Chondrocyte (in vitro differentiated cells): ENCODE measurements at places on chromosomes 16 and 17. TPM values are rescaled to one million over a fixed set of nuclear protein-coding genes. Genes with fewer than 3 reads are reported as not detected.

GRCh38 chr17:17042851-17043460 is 699 bp downstream of the MPRIP start:
- H3K4me1 ChIP-seq, result peaks cover 61% of the 10 kb centered on the region
- DNase-seq, result peak; percentile 87
- no peaks in the 10 kb centered on the region for H3K36me3 ChIP-seq

GRCh38 chr16:88591577-88592021 is 21.4 kb downstream of the ZC3H18 start:
- no peaks in the 10 kb centered on the region for H3K27me3 ChIP-seq
- peaks cover 36% of the 10 kb centered on the region for H3K36me3 ChIP-seq
- H3K27ac ChIP-seq, result no peak overlapping the region
- no peak for DNase-seq

- no peaks in the 10 kb centered on the region for H3K36me3 ChIP-seq
- no peaks in the 10 kb centered on the region for H3K27me3 ChIP-seq
- no peak for DNase-seq
- peaks cover 12% of the 10 kb centered on the region for H3K4me1 ChIP-seq
- H3K4me3 ChIP-seq, result no peak overlapping the region
- no peak overlapping the region for H3K27ac ChIP-seq
These were observed 39.0 kb downstream of the IQCK start for GRCh38 chr16:19757026-19757425.

DNA sequence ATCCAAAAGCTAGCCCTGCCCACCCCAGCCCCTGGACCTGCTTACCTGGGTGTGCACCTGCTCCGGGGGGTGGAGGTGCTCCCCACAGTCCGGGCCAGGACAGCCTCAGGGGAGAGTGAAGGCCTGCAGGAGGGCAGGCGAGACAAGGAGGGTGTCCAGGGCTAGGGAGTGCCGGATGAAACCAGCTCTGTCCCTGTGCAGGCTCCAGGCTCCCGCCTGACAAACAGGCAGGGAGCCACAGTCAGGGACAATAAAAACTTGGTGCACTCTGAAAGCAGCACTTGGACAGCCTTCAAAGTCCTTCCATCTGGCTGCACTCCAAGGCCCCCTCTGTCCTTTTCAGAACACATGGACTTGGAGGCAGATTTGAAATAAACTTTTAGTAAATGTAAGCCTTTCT is 3.9 kb downstream of the PAQR4 start:
- H3K4me3 ChIP-seq, result no peak overlapping the region
- DNase-seq, result no peak
- no peak overlapping the region for H3K27ac ChIP-seq
- H3K4me1 ChIP-seq, result peaks cover 12% of the 10 kb centered on the region
- no peaks in the 10 kb centered on the region for H3K36me3 ChIP-seq

DNA sequence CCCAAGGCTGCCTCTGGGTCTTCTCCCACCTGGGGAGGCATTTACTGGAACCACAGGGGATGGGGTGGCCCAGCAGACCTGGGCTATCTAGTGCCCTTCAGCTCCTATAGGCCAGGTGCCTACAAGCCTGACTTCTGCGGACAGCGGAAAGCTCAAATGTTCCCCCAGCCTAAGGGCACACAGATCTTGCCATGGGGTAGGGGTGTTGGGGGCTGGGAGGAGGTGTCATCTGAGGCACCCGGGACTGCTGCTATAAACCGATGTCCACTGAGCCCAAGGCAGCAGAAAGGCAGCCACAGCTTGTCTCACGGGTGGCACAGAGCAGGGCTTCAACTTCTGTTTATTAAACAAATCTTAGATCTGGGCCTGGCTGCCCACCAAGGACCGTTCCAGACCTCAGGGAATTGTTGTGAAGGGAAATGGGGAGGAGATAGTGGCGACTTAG is 3.6 kb downstream of the MYO1C start:
- H3K36me3 ChIP-seq, result peaks cover 4% of the 10 kb centered on the region
- H3K27ac ChIP-seq, result peak overlapping the region; percentile 88
- no peaks in the 10 kb centered on the region for H3K27me3 ChIP-seq

GRCh38 chr16:8845699-8846298 is 23.0 kb downstream of the CARHSP1 start:
- H3K27me3 ChIP-seq, result no peaks in the 10 kb centered on the region
- peaks cover 33% of the 10 kb centered on the region for H3K4me1 ChIP-seq
- no peak overlapping the region for H3K4me3 ChIP-seq
- peak; percentile 60 for DNase-seq

DNA sequence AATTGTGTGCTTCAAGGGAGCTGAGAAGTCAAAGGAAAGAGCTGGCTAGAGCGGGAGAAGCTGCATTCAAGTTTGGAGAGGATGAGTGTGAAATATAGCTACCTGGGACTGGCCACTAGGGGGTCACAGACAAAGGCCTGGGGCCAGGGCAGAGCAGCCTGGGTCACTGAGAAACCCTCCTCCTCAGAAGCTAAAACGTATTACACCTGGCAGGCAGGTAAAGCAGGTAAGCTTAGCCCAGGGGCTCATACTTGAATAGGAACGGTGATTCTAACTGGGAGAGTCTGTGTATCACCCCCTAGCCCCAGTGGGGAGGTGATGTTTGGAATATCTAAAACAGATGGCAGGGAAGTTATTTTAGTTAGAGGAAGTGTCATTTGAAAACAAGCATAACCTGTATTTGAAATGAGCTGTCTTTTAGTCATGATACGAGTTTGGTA is 6.8 kb downstream of the KRT37 start:
- H3K27me3 ChIP-seq, result peaks cover 2% of the 10 kb centered on the region
- peaks cover 16% of the 10 kb centered on the region for H3K4me1 ChIP-seq
- no peak overlapping the region for H3K4me3 ChIP-seq
- no peak for DNase-seq
- no peaks in the 10 kb centered on the region for H3K36me3 ChIP-seq
- H3K27ac ChIP-seq, result no peak overlapping the region

GRCh38 chr17:50947782-50948543 is 81.8 kb upstream of the TOB1 start:
- H3K27me3 ChIP-seq, result no peaks in the 10 kb centered on the region
- DNase-seq, result peak; percentile 68
- peak overlapping the region; percentile 15 for H3K27ac ChIP-seq
- H3K4me1 ChIP-seq, result peaks cover 48% of the 10 kb centered on the region
- no peaks in the 10 kb centered on the region for H3K36me3 ChIP-seq

DNA sequence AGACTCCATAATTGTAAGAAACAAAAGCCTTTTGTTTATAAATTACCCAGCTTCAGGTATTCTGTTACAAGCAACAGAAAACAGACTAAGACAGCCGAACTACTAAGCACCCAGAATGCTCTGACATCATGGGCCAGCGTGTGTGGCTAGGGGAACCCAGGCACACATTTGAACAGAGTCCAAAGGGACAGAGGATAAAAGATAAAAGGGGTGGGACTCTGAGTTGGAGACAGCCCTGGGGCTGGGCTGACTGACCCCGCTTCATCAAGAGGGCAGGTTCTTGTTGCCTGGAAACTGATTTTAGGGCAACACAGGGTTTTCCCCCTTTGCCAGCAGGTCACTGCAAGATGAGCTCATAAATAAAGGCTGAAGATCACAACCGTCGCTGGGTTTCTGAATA is 30.5 kb upstream of the ZNF287 start:
- DNase-seq, result no peak
- peaks cover 7% of the 10 kb centered on the region for H3K27me3 ChIP-seq
- no peak overlapping the region for H3K27ac ChIP-seq
- no peaks in the 10 kb centered on the region for H3K4me1 ChIP-seq
- H3K36me3 ChIP-seq, result peaks cover 5% of the 10 kb centered on the region

- H3K27ac ChIP-seq, result no peak overlapping the region
- peaks cover 8% of the 10 kb centered on the region for H3K27me3 ChIP-seq
- no peak for DNase-seq
- H3K4me3 ChIP-seq, result no peak overlapping the region
These were observed 98.3 kb upstream of the GOT2 start for GRCh38 chr16:58832386-58832895.

DNA sequence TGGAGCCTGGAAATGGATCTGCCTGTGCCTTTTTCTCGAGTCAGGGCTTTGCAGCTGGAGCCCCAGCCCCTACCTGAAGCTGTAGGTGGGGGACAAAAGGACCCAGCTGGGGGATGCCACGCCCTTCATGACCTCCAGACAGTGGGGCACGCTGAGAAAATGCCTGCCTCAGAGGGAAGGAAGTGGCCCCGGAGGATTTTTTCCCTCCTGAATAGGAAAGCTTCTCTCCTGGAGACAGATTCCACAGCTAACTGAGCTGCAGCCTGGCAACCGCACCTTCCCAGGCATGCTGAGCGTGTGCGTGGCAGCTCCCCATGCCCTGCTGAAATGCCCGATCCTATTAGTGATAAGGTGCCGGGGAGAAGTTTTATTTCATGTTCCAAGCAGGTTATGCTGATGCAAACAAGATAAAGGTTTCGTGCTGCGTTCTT is 58.0 kb downstream of the AIPL1 start:
- H3K27ac ChIP-seq, result no peak overlapping the region
- H3K4me3 ChIP-seq, result no peak overlapping the region
- peaks cover 1% of the 10 kb centered on the region for H3K36me3 ChIP-seq

GRCh38 chr16:10947211-10947787 is 2.9 kb downstream of the CLEC16A start:
- peak overlapping the region; percentile 9 for H3K27ac ChIP-seq
- peaks cover 74% of the 10 kb centered on the region for H3K4me1 ChIP-seq
- no peaks in the 10 kb centered on the region for H3K27me3 ChIP-seq

DNA sequence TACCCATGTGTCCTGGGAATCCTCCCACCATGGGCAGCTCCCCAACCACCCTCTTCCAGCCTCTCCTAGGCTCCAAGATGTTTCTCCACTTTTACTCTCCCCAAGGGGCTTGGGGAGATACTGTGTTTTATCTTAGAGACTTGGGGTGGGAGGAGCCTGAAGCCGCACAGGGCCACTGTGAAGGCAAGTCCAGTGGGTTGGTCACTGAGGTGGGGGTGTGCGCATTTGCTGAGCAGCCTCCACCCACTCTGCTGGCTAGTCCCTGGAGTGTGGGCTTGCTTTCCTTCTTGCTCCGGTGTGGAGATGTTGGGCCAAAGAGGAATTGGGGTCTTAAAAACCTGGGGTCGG is 4.1 kb upstream of the CLDN9 start:
- H3K27ac ChIP-seq, result no peak overlapping the region
- H3K36me3 ChIP-seq, result no peaks in the 10 kb centered on the region
- H3K4me1 ChIP-seq, result peaks cover 3% of the 10 kb centered on the region
- no peak overlapping the region for H3K4me3 ChIP-seq
- no peak for DNase-seq

- H3K27ac ChIP-seq, result no peak overlapping the region
- H3K4me3 ChIP-seq, result no peak overlapping the region
- no peaks in the 10 kb centered on the region for H3K27me3 ChIP-seq
- H3K36me3 ChIP-seq, result no peaks in the 10 kb centered on the region
These were observed 2.2 kb downstream of the SLC12A3 start for GRCh38 chr16:56866955-56867830.

GRCh38 chr17:18025241-18025944 is 13.6 kb downstream of the ATPAF2 start:
- H3K36me3 ChIP-seq, result peaks cover 8% of the 10 kb centered on the region
- no peaks in the 10 kb centered on the region for H3K27me3 ChIP-seq
- H3K27ac ChIP-seq, result no peak overlapping the region
- H3K4me3 ChIP-seq, result no peak overlapping the region

DNA sequence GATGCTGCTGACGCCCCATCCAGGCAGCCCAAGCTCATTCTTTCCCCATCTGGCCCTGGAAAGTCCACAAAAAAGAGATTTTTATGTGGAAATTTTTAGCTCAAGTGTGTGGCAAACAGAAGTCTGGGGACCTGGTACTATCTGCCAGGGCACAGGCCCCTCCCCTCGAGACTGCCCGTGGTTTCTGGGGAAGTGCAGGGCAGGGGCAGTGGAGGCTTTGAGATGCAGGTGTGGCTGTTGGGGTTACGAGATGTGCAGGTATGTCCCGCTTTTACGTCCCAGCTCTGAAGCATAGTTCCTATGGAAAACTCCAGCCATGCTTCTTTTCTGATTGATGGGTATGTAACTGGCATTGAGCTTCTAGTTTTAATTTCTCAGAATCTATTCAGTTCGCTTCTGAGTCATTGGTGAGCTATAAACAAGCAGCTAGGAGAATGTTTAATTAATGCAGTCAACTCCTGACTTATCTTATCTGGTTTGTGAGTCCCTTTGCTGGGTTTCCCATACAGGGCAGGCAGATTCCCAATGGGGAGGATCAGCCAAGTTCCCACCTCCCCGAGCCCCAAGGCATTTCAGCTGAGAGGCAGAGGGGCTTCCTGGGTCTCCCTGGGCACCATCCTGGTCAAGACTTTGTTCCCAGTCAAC is 16.2 kb downstream of the TBX4 start:
- no peaks in the 10 kb centered on the region for H3K36me3 ChIP-seq
- H3K4me3 ChIP-seq, result no peak overlapping the region

DNA sequence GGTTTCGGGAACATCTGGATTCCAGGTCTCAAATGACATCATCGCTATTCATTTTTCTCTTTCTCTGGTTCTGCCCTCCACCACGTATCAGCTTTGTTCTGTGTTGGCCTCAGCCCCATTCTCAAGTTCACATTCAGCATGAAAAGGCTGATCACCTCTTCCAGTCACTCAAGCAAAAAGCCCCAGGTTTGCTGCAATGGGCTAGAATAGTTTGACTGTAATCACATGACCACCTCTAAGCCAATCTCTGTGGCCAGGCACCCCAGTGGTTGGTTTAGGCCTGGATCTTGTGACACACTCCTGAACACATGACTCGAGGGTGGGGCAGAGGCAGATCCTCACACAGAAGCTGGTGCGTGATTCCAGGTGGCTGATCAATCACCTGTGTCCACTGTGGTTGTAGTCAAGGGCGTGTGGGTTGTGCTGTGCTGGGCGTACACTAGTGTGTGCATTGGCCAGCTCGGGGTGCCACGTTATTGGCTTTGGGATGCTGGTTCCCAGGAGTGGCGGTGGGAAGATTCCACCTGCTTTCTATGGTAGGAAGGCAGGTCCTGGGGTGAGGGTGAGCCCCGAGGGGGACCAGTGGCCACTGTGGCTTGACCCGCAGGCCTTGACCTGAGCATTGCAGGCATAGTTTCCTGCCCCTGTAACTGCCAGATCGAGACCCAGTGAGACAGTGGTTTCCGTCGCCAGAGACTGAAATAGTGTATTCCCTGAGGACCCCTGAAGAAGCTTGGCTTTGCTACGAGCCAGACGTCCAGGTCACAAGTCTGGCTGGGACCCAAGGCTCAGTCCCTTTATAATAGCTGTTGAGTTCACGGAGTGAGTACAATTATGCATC is 12.0 kb downstream of the EEF2K start:
- peaks cover 42% of the 10 kb centered on the region for H3K4me1 ChIP-seq
- H3K27ac ChIP-seq, result peak overlapping the region; percentile 22
- no peak for DNase-seq
- H3K36me3 ChIP-seq, result peaks cover 8% of the 10 kb centered on the region
- no peak overlapping the region for H3K4me3 ChIP-seq

The SLFN11 gene
- 15.2 to 19.0 TPM (median 18.2 TPM) in 3 replicates for total RNA-seq

The UNC119 gene
- 19.8 to 24.9 TPM (median 24.1 TPM) in 3 replicates for total RNA-seq

The KREMEN2 gene
- not detected in 3 replicates for total RNA-seq

The HBZ gene
- not detected in 3 replicates for total RNA-seq

The C16orf54 gene
- total RNA-seq, result not detected in 3 replicates

The PIPOX gene
- 1.5 to 2.3 TPM (median 2.2 TPM) in 3 replicates for total RNA-seq

The CCDC200 gene
- total RNA-seq, result not detected in 3 replicates

The VMO1 gene
- 0.82 to 2.4 TPM (median 1.2 TPM) in 3 replicates for total RNA-seq

The CLEC19A gene
- total RNA-seq, result not detected in 3 replicates

The RAB37 gene
- total RNA-seq, result 0.15 TPM in 1 of 3 replicates, not detected in the others

The RAC3 gene
- total RNA-seq, result 14.9 to 32.7 TPM (median 32.3 TPM) in 3 replicates

The CIBAR2 gene
- not detected in 3 replicates for total RNA-seq

The C1QL1 gene
- total RNA-seq, result 1.6 to 2.8 TPM (median 2.0 TPM) in 3 replicates

The KCNAB3 gene
- 1.9 to 3.2 TPM (median 2.3 TPM) in 3 replicates for total RNA-seq
